GM12878 (cell line): ENCODE measurements at places on chromosomes 6 and 20.

DNA sequence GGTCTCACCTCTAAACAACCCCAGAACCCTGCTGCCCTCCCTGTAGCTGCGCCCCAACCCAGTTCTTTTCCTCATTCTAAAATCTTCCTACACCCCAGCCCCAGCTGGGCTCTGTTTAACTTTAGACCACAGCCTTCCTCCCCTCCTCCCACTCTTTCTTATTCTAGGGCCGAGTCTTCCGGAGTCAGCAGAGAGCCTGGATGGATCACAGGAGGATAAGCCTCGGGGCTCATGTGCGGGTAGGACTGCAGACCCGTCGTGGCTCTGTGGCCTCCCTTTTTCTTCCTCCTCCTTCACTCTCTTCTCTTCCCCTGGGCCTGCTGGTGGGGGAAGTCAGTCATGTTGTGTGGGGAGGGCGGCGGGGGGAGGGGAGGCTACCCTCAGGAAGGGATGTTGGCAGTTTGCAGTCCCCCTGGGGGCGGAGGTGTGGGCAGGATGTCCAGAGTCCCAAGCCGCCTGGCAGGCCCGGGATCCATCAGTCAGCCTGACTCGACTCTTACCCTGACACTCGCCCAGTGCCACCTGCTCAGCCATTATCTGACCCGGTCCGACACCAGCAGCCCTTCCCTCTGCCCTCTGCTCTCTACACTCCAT lies 8.1 kb downstream of the CAPN11 start:
- DNase-seq = no peak

GRCh38 chr6:100188754-100189153 lies 194.7 kb upstream of the MCHR2 start:
- no peak for DNase-seq

GRCh38 chr20:53503517-53503919 lies 90.1 kb downstream of the ZNF217 start:
- DNase-seq = no peak

DNA sequence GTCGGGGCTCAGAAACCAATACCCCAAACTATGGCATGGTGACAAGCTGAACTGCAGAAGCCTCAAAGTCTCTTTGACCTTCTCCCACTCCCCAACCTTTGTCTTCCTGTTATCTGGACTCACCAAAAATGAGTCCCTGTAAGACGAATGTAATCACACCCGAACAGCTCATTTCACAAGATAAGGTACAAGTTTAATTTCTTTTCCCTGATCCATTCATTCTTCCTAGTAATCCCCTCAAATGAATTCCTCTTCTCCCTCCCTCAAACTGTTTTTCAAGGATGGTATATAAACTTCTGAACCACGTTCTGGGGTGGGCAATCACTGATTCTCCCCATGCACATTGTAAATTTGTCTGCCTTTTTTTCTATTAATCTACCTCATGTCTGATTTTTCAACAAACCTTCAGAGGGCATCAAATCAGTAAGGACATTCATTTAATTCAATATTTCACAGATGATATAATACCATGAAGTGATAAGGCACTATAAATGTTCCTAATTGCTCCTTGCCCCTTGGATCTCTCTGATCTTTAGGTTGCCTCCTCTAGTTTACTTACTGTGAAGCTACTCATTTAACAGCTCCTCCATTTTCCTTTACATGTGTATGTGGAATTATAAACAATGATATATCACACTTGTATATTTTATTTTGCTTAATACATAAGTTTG lies 77.2 kb downstream of the OR2B2 start:
- no peak for DNase-seq
